Stimulated activated CD4-positive, alpha-beta T cell treated with anti-CD3 and anti-CD28 coated beads, Interleukin-1b, Interleukin-23, amount 100 ng/mL, for 1 hour (primary cell): ENCODE measurements at places on chromosomes 16 and 17.

DNA sequence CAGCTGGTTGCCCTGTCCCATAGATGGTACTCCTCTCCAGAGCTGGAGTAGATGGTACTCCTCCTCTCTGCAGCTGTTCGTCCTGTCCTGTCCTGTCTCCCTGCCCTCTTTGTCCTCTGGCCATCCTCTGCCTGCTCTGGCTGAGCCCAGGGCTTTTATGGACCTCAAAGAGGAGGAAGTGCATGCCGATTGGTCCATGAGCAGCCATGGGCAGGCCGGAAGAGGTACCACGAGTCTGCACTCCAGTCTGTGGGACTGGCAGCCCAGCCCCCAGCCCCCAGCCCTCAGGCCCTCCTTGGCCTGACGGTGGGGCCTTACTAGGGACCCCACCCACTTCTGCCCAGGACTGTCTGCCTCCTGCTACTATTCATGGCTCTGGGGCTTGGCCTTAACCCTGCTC, 27.0 kb downstream of the GNGT2 start:
- DNase-seq = no peak

DNA sequence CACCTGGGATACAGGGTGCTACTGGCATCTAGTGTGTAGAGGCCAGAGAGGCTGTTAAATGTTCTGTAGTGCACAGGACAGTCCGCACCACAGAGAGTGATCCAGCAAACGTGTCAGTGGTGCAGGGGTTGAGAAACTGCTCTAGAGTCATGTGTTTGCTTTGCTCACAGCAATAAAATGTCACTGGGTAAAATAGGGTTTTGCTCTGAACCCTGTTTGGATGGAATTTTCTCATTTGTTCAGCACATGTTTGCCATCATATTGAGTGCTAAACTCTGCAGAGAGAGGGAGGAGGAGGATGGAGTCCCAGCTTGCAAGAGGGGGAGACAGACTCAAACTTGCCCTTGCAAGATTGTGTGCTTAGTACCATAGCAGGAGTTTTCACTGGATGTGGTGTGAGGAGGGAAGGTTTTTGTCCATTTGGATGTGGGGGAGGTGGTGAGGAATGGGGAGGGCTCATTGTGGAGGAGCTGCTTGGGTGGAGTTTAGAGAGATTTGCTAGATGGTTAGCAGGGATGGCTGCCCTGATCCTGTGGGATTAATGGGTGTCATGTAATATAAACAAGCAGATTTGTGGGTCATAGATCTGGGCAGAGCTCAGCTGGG, 11.8 kb downstream of the PLCG2 start:
- no peak for DNase-seq

DNA sequence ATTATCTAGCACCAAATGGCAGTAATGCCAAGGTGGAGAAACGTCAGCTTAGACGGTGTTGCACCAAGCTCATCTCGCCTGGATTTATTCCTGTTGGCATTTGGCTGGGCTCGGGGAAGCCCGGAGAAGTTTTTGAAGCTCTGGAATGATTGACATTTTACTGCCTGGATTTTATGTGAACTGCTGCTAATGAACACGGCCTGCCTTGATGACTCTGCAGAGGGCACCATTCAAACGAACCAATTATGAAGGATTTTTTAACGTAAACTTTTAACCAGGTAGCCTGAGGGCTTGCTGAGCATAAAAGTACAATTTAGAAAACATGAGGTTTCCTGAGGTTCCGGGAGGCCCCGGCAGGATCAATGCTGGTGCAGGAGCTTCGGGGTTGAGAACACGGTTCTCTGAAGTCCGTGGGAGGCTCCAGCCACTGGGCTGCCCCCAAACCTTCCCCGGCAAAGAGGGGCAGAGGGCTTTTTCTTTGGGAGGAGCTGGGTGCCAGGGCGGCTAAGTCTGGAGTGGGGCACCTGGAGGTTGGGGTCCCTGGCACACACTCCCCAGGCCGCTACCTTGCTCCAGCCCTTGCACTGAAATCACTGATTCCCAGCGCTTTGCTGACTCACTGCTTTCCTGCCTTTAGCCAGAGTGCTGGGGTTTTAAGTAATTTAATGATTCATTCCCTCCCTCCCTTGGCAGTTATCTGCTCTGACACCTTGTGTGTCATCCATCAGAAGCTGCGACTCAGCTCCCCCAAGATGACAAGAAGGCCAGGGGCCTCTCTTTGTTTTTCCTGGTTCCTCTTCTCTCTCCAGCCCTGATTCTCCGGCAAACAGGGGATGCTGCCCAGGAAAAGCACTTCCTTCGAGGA, 161.2 kb upstream of the IRX3 start:
- no peak for DNase-seq

DNA sequence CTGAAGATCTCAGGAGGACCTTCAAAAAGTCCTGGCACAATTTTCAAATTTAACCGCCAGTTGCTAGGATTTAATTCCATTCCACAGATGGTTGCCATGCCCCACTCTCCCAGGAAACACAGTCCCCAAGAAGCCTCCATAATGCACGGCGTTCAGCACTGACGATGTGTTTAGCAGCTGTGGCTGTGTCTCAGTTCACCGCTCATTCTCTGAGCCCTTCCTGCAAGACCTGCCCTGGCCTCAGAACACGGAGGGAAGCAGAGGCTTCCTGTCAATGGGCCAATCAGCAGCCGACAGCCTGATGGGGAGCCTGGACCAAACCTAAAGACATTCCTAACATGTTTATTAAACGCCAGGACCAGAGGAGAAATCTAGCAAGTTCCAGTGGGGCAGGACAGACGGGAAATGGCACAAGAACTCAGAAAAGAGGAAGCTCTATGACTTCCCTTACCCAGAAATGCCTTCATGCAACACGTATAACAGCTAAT, 4.9 kb downstream of the MYLK3 start:
- DNase-seq = no peak

DNA sequence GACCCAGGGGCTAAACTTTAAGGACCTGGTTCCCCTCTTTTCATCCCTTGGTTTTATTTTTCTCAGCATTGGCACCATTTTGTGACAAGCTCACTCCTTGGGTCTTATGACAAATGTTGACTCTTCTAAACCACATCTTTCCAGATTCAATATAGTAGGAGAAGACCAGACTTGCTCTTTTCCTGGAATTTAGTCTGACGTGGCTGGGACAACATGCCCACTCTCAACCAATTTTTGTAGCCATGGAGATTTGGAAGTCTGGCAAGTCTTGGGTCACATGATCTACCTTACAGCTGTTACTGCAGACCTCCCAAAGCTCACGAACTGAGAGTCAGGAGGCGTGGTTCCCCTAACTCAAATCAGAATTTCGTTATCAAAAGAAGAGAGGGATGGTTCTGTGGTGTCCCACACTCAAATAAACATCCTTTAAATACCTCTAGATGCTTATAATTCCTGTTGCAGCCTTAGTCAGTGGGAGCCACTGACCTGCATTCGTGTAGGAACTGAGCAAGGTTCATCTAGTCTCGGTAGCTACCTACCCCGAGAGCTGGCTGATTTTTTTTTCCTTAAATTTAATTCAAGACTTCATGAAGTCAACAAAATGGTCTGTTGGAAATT, 683.5 kb downstream of the MAF start:
- no peak for DNase-seq

DNA sequence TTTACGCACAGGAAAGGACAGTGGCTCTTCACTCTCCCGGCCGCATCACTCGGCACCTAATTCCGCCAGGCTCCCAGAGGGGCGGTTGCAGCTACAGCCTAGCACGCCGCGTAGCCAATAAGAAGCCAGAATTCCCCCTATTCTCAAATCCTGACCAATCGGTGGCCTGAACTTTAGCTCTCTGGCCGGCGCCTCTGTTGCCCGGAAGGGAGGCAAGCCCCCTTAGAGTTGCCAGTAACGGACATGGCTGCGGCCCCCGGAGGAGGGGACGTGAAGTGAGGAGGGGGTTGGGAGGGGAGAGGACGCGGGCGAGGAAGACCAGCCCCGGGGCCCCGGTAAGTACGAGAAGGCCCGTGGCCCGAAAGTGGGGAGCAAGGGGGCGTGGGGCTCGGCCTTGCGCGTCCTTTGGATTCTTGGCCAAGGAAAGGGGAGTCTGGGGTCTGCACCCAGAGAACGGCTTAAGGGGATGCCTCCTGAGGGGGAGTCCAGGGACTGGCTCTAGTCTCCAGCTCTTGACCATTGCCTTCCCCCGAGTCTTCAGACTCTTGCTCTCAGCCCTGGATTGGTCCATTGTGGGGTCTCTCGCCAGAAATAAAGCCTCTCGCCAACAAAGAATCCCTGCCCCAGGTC, at the start of gene TMEM94:
Gene TMEM94 (plus strand): TSS at position 219 of the 630 bp plus-strand sequence. CDS start 15,271 bp downstream, outside the sequence.
- peak; percentile 81 for DNase-seq

DNA sequence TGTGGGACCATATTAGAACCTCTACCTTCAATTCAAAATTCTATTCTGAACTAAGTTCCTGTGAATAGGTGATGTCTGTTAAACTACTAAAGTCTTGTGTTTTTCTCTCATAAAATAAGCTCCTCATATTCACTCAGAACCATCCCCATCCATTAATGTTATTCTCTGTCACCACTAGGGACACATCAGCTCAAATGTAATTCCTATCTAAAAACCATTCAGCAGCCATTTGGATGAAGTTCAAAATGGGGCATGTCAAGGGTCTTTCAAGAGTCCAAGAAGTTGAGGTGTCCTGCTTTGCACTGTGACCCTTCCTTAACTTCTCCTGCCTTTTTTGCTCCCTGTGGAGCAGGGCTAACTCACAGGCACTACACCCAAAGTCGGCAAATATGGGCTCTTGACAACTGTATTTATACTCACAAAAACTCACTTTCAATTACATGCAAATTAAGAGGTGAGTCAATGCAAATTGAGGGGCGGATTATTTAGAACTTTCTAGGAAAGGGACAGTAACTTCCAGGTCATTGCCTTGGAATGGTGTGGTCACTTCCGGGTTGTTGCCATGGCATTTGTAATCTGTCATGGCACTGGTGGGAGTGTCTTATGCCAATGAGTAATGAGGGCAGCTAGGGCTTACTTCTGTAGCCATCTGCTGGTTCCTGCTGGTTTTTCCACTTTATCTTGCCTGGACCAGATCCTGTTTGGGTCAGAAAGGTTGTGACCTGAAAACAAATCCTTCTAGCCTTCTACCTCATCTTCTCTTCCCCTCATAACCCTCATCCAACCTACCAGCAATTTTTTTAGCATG, 128.2 kb upstream of the COX10 start:
- DNase-seq = no peak

- no peak for DNase-seq
Observed at GRCh38 chr17:30477774-30478115, 537 bp downstream of the GOSR1 start.

GRCh38 chr16:27582883-27583282, 32.9 kb downstream of the KATNIP start:
- no peak for DNase-seq

DNA sequence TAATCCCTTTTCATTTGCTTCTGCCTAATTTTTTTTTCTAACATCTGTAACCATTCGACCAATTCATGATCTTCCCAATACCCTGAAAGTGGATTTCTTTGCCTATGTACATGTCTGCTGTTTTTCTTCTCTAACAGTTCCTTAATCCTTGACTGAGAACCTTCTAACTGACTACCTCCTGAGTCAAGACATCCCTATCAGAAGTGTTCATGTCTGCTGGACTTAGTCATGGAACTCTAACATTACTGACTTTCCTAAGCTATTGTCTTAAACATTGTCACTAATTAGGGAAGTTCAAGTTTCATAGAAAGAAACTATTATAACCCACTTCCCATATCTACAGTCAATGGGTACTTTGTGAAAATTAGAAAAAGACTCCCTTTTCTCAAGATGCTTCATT, 52.4 kb upstream of the IRX5 start:
- no peak for DNase-seq

DNA sequence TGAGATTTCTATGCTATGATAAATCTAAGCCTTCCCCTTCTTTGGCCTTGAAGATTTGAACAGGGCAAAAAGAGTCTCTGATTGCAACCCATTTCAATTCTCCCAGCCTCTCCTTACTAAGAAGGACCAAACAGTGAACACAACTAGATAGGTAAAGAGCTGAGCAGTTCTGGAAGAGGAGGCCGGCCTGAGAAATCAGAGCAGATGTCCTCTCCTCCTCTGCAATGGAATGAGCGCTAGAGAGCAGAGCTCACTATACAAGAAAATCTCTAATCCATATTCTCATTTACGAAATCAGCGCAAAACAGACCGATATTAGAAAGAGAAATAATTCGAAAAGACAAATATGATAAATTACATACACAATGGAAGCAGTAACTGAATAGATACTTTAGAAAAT, 124.2 kb downstream of the CDK5R1 start:
- DNase-seq = no peak

GRCh38 chr16:53974484-53975080, 270.6 kb downstream of the FTO start:
- DNase-seq = no peak

- no peak for DNase-seq
Observed at GRCh38 chr16:31377210-31377903, 15.8 kb upstream of the ITGAD start.

GRCh38 chr17:49890852-49891251, 43.0 kb upstream of the TAC4 start:
- DNase-seq = no peak

GRCh38 chr16:4407543-4408322, 8.7 kb downstream of the CORO7 start:
- no peak for DNase-seq

GRCh38 chr16:10098991-10099390, 83.2 kb downstream of the GRIN2A start:
- DNase-seq = no peak

GRCh38 chr17:40311575-40311974, 2.6 kb downstream of the RARA start:
- DNase-seq = no peak

- DNase-seq = no peak
Observed at GRCh38 chr16:89737341-89738071, 16.2 kb downstream of the ZNF276 start.

DNA sequence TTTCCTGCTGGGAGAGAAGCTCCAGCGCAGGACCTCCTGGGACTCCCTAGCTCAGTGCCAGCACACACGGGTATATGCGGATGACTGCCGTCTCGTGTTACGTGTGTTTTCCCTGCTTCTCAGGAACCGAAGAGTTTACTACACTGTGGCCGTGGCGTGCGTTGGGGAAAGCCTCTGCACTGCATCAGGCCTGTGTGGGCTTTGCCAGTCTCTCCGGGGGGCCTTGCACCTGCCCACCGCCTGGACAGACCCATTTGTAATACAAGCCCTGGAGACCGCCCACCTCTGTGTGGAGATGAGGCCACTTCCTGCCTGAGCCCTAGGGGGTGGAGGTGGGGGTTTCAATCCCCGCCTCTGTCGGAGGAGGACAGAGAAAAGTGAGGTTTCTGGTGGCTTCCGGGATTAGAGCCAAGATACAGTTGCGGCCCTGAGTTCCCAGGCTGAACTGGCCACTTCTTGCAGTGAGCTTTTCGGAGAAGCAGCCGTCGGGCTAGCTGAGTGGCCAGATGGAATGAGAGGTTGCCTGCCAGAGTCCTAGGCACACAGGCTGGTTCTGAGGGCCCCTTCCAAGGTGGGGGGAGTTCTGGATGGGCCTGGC, 43.4 kb upstream of the GSE1 start:
- DNase-seq = no peak

- DNase-seq = no peak
Observed at GRCh38 chr17:16910341-16910740, 61.6 kb downstream of the TNFRSF13B start.
